ENCODE measurements at places on chromosomes 2 and 18. TPM values are rescaled to one million over a fixed set of nuclear protein-coding genes. Genes with fewer than 3 reads are reported as not detected.

Gene KCNJ13
- not detected for total RNA-seq

Gene EDAR
- not detected for total RNA-seq

Gene CYBRD1
- 49.7 TPM for total RNA-seq

Gene VSNL1
- total RNA-seq: 1.00 TPM

Gene ADGRF3
- 0.18 TPM for total RNA-seq

- DNase-seq: no peak
- H3K27me3 ChIP-seq: no peaks in the 10 kb centered on the region
- H3K27ac ChIP-seq: no peak overlapping the region
- H3K4me1 ChIP-seq: peaks cover 27% of the 10 kb centered on the region
- H3K36me3 ChIP-seq: no peaks in the 10 kb centered on the region
Observed at GRCh38 chr2:42961961-42962360, 169.6 kb upstream of the HAAO start.

- no peak overlapping the region for H3K4me3 ChIP-seq
- DNase-seq: no peak
- no peak overlapping the region for H3K27ac ChIP-seq
- no peaks in the 10 kb centered on the region for H3K27me3 ChIP-seq
- no peaks in the 10 kb centered on the region for H3K36me3 ChIP-seq
Observed at GRCh38 chr2:234438305-234438977, 58.4 kb downstream of the ARL4C start.

DNA sequence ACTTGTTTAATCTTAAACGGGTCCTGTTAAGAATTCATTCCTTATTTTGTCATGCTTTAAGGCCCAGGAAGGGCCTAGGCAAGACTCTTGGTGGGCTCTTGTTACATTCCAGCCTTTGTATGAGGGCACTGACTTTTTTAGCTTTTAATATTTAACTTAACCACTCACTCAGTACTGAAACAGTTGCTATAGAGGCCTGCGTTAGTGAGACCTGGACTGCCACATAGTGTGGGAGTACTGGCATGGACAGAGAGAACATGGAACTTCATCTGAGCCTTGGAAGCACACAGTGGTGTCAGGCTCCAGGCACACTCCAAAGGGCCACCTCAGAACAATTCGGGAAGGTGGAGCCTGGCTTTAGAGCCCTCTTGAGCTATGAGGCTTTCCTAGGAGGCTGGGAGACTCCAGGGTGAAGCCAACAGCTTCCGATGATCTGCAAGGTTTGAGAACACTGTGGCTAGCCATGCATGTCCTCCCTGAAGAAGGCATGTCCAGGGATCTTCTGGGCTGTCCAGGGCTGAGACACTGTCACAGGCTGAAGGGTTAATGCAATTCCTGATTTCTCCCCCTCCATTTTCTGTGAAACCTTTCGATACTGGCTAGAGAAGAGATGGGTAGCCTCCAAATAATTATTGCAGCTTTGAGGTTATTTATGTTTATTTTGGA lies 155.4 kb upstream of the ACAA2 start:
- no peaks in the 10 kb centered on the region for H3K4me1 ChIP-seq
- no peaks in the 10 kb centered on the region for H3K36me3 ChIP-seq
- no peak for DNase-seq
- H3K27ac ChIP-seq: no peak overlapping the region
- no peak overlapping the region for H3K4me3 ChIP-seq

DNA sequence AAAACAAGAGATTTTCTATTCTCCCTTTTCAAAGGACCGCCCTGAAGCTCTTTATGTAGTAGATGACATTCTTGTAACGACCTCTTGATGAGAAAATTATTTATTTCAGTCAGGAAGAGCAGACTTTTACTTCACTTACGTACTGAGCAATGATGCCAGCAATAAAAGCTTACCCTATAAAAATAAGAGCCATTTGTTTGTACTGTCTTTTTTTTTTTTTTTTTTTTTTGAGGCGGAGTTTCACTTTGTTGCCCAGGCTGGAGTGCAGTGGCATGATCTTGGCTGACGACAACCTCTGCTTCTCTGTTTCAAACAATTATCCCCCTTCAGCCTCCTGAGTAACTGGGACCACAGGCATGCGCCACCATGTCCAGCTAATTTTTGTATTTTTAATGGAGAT lies 39.2 kb downstream of the CRIM1 start:
- peaks cover 62% of the 10 kb centered on the region for H3K4me1 ChIP-seq
- no peaks in the 10 kb centered on the region for H3K27me3 ChIP-seq
- DNase-seq: no peak
- H3K4me3 ChIP-seq: no peak overlapping the region

DNA sequence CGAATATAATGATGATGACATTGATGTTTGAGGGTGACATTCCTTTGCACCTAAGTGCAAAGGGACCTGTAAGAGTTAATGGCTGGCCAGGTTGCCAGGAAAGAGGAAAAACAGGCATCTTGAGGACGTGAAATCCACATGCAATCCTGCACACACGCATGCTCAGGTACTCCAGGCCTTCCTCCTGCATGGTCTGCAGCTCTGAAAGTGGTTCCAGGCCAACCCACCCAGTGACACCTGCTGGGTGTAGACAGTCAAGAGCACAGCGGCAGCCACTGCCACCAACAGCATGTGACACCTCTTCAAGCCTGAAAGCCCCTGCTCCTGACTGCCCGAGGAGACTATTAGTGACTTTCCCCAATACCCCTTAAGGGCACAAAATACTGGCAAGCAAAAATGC lies 101.6 kb downstream of the PIEZO2 start:
- no peak for DNase-seq
- H3K27ac ChIP-seq: no peak overlapping the region
- H3K27me3 ChIP-seq: no peaks in the 10 kb centered on the region
- no peak overlapping the region for H3K4me3 ChIP-seq
- H3K4me1 ChIP-seq: peaks cover 24% of the 10 kb centered on the region
- no peaks in the 10 kb centered on the region for H3K36me3 ChIP-seq

DNA sequence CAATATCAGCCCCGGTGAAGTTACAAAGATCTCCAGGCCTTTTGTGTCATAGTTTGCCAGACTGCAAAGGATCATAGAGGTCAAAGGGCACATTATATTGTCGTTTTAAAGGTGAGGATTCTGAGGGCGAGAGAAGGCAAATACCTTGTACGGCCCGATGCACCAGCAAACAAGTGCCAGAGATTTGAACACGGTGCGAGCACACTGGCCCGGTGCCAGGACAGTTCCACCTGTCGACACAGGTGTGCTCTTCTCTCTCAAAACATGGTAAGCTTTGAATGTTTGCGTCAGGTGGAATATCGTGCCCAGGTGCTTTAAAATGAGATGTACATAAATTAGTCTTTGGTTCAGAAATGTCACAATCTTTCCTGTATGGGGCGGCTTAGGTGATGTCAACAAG lies 776.1 kb upstream of the ID2 start:
- no peak for DNase-seq
- no peaks in the 10 kb centered on the region for H3K36me3 ChIP-seq
- no peak overlapping the region for H3K27ac ChIP-seq
- H3K27me3 ChIP-seq: no peaks in the 10 kb centered on the region
- H3K4me3 ChIP-seq: no peak overlapping the region

GRCh38 chr2:9543557-9543956 lies 12.1 kb downstream of the ADAM17 start:
- peaks cover 7% of the 10 kb centered on the region for H3K4me1 ChIP-seq
- no peak overlapping the region for H3K4me3 ChIP-seq

DNA sequence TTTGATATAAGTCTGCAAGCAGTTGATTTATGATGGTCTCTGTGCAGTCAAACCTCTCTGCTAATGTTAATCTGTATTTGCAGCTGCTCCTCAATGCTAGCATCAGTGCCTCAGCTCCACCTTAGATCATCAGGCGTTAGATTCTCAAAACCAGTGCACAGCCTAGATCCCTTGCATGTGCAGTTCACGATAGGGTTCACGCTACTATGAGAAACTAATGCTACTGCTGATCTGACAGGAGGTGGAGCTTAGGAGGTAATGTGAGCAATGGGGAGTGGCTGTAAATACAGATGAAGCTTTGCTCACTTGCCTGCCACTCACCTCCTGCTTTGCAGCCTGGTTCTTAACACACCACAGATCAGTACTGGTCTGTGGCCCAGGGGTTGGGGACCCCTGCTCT lies 18.4 kb downstream of the RBKS start:
- no peak overlapping the region for H3K4me3 ChIP-seq
- DNase-seq: no peak
- H3K27me3 ChIP-seq: no peaks in the 10 kb centered on the region
- peaks cover 19% of the 10 kb centered on the region for H3K4me1 ChIP-seq
- H3K36me3 ChIP-seq: no peaks in the 10 kb centered on the region

- H3K27me3 ChIP-seq: no peaks in the 10 kb centered on the region
- no peaks in the 10 kb centered on the region for H3K4me1 ChIP-seq
- H3K36me3 ChIP-seq: no peaks in the 10 kb centered on the region
- no peak overlapping the region for H3K4me3 ChIP-seq
Observed at GRCh38 chr2:83565181-83565580, 893.9 kb downstream of the SUCLG1 start.
